ENCODE measurements at places on chromosomes 5 and 9. TPM values are rescaled to one million over a fixed set of nuclear protein-coding genes. Genes with fewer than 3 reads are reported as not detected.

ZNG1F gene
- 21.1 TPM for polyA plus RNA-seq

- no peak for DNase-seq
These were observed 441.5 kb upstream of the CDH6 start for GRCh38 chr5:30752015-30752414.

KCNT1 gene
- polyA plus RNA-seq = 0.06 TPM

CD180 gene
- 0.87 TPM for polyA plus RNA-seq

GRCh38 chr5:82174128-82174918 lies 103.8 kb downstream of the RPS23 start:
- DNase-seq = no peak

GRCh38 chr9:18365651-18366050 lies 108.3 kb upstream of the ADAMTSL1 start:
- DNase-seq = no peak

GRCh38 chr5:57650360-57651069 lies 167.9 kb upstream of the ACTBL2 start:
- no peak for DNase-seq

JMY gene
- 25.4 TPM for polyA plus RNA-seq

DNA sequence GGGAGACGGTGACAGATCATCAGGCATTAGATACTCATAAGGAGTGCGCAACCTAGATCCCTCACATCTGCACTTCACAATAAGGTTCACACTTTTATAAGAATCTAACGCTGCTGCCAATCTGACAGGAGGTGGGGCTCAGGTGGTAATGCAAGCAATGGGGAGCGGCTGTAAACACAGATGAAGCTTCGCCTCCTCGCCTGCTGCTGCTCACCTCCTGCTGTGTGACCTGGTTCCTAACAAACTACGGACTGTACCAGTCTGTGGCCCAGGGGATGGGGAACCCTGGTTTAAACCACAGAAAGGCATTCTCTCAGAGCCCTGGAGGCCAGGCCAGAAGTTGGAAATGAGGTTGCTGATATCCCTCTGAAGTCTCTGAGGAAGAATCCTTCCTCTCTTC lies 323.6 kb downstream of the DRD1 start:
- DNase-seq = no peak

GRCh38 chr5:172816925-172817562 lies 17.0 kb upstream of the ERGIC1 start:
- no peak for DNase-seq

GRCh38 chr9:93948441-93949072 lies 6.6 kb downstream of the BARX1 start:
- no peak for DNase-seq

F2RL2 gene
- 0.48 TPM for polyA plus RNA-seq

DNA sequence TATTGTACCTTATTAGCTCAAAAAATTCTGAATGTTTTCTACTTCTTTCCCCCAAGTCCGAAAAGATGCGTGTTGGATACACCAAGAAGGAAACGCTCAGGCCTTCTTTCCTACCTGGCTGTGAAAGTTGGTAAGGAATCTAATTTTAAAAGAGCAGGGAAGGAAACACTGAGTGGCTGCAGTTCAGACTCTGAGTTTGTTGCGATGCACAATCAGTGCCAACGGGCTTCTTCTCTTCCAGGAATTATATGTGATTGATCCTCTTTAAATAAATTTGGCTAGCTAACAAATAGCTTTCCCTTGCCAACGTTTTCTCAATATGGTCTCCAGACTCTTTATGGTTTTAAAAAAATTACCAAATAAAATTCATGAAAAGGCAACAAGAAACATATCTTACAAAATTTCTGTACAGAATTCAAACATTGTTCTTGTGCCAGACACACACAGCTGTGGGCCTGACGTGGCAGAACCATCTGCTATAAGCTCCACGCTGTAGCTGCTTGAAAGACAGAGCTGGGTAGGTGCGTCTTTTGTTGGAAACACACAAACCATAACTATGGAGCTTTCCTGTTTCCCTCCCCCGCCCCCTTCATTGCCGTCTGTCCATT lies 493.1 kb downstream of the ZNF608 start:
- DNase-seq = no peak

- DNase-seq = no peak
These were observed 8.3 kb downstream of the C9orf152 start for GRCh38 chr9:110199643-110200042.

KIF24 gene
- polyA plus RNA-seq = 6.5 TPM

- no peak for DNase-seq
These were observed 1804.0 kb downstream of the MAT2B start for GRCh38 chr5:165309446-165309845.

DNA sequence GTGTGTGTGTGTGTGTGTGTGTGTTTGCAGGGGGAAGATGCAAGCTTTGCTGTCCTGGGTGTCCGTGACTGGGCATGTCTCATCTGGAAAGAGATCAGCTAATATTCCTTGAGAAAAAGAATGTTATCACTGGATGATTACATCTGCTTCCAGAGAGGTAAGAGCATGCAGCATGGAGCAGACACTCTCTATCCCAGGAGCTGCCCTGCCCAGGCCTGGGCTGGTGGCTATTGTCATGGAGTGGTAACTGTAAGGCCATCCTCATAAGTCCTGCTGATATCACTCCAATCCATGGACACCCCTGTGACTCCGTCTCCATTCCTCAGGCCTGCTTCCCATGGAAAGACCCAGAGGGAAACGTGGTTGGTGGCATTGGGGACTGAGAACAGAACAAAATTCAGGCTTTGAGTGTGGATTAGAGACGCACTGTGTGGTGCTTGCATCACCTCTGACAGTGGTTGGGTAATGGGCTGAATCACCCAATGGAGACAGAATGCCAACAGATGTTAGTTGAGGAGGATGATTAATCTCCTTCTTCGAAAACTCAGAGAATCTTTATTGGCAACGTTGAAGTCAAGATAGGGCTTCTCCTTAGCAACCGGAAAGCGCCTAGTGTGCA lies 52.0 kb upstream of the KCNIP1 start:
- no peak for DNase-seq

PCDHA3 gene
- 0.65 TPM for polyA plus RNA-seq

- DNase-seq = no peak
These were observed 31.2 kb downstream of the AMBP start for GRCh38 chr9:114046875-114047274.

DNA sequence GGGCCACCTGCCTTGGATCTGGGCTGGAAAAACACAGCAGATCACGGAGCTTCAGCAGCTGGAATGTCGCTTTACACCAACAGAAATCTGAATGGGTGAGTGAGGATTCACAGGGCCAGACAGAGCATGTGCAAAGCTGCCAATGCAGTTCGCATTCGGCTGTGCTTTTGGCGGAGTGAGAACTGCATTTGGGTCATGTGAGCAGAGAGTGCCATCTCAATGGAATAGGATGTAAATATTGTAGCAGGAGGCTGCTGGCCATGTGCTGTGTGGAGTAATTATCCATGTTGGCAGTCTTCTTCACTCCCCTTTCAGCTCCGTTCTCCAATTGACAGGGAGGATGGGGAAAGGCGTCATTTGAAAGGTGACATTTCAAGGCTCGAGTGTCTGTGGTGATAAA lies at the start of gene ANKRD55:
Gene ANKRD55, minus strand, starts transcription at position 101 of the 400 bp plus-strand sequence. CDS start 417 bp downstream, outside the sequence.
- DNase-seq = no peak

DNA sequence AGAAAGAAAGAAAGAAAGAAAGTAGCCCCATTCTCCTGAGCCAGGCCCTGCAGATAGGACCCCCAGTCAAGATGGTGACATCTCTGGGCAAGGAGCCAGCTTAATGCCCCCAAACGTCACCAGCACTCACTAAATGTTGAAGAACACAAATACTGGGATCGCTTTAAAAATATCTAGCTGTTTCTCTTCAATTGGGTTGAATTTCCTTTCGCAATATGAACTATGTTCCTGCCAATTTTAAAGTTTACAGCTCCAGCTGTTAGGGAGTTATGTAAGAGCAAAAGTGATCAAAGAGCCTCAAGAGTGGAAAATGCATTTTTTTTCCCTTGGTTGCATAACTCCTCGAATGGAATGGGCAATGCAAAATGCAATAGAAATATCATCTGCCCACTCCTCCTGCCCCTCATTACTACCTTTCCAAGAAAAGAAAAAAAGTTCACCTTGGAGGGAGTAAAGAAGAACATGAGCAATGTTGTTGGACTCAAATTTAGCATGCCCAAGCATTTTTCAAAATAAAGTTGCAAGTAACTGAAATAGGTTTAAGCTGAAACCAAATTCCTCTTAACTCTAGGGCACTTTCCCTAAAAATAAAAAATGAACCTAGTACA lies 244.2 kb upstream of the PIK3R1 start:
- no peak for DNase-seq

DNA sequence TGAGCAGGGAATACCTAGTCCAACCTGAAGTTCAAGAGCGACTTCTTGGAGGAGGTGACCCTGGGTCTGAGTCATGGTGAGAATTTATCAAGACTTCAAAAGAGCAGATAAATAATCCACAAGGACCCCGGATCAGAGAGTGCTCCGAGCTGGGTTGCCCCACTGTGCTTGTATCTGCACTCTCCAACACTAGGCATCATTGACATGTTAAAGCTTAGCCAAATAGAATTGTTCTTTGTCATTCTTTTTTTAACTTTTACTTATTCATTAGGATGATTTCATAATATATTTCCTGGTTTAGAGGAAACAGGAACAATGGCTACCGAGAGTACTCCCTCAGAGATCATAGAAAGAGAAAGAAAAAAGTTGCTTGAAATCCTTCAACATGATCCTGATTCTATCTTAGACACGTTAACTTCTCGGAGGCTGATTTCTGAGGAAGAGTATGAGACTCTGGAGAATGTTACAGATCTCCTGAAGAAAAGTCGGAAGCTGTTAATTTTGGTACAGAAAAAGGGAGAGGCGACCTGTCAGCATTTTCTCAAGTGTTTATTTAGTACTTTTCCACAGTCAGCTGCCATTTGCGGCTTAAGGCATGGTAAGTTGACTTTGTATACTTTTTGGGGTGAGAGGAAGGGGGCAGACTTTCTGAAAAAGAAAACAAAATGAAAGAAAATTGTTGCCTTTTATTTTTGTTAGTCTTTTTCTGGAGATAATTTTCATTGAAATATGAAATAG lies at the start of gene CARD6:
Gene CARD6, plus strand, starts transcription at position 300 of the 738 bp plus-strand sequence. Its CDS starts 16 bp downstream, at position 316.
- DNase-seq = no peak

GRCh38 chr5:139763280-139763929 lies 32.2 kb upstream of the PSD2 start:
- no peak for DNase-seq

N4BP3 gene
- 3.8 TPM for polyA plus RNA-seq

DNA sequence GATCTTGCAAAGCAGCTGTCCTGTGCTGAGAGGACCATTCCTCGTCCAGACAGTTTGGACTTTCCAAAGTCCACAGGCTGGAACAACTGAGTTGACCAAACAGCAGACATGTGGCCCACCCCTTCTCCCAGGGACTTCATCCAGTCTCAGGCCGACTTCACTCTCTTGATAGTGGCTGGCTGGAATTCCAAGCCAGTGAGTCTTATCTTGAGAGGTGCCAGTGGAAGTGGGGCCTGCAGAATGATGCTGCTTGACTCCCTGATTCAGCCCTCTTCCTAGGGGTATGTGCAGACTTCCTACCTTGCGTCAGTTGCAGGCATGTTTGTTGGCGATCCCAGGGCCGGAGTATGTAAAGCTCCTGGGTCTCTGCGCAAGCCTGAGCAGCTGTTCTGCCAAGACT lies 131.4 kb upstream of the TSLP start:
- no peak for DNase-seq

DNA sequence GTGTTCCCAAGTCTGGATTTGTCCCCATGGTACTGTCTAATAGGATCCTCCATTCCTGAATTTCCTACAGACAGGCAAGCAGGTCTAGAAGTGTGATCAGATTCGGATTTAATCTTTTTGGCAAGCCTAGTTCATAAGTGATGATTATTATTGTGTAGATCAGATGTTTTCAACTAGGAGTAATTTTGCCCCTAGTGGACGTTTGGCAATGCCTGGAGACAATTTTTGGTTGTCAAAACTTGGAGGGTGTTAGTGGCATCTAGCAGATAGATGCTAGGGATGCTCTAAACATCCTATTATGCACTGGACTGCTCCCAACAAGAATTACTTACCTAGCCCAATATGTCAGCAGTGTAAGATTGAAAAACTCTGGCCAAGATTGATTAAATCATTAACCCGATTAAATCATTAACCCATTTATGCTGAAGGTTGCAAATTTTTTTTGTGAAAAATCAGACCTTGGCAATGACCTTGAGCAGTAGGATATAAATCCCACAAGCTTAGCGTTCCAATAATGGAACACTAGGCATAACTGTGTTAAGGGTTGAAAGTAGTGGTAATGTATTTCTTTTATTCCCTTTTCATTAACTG lies 28.2 kb downstream of the TCERG1 start:
- DNase-seq = no peak
